Stimulated activated CD4-positive, alpha-beta T cell treated with anti-CD3 and anti-CD28 coated beads, Interleukin-4, amount 100 ng/mL, for 1 hour (primary cell): ENCODE measurements at places on chromosomes 4 and X.

- DNase-seq, result no peak
Observed at GRCh38 chrX:41604766-41605543, 83.8 kb upstream of the GPR34 start.

GRCh38 chr4:40980318-40980883, 230.6 kb downstream of the NSUN7 start:
- no peak for DNase-seq

DNA sequence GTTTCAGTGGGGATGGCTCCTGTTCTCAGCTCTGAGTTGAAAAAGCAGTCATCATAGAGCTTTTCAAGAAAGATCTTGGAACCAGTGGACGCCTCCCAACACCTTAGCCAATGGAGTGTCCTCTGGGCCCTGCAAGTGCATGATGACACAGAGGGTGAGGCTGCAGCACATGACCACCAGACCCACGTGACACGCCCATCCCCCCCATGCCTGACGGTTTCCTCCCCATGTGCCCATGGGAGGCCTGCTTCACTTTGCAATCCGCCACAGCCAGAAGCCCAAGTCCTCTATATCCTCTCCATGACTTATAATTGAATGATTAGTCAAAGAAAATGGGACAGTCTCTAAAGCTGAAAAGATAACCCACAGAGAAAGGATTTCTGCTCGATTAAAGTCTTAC, 187.0 kb downstream of the AFAP1 start:
- no peak for DNase-seq

DNA sequence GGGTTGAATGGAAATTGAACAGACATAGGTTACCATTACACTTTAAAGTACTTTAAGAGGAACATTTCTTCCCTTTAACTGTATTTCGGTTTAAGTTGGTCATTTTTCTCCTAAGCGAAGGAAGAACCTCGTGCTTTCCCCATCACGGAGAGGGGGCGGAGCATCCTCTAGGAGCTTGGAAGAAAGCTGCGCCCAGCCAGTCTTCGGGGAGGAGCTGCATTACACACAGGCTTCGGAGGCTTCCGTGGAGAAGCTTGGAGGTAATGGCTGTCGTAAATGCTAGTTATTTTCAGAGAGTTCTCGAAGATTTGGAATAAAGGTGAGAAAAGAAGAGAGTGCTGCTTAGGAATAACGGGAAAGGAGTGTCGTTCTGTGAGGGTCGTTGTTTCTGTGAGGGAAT, at the start of gene PWWP3B:
PWWP3B (plus strand) TSS at position 199 of the 400 bp plus-strand sequence. CDS start 37,128 bp downstream, outside the sequence.
- DNase-seq, result no peak

DNA sequence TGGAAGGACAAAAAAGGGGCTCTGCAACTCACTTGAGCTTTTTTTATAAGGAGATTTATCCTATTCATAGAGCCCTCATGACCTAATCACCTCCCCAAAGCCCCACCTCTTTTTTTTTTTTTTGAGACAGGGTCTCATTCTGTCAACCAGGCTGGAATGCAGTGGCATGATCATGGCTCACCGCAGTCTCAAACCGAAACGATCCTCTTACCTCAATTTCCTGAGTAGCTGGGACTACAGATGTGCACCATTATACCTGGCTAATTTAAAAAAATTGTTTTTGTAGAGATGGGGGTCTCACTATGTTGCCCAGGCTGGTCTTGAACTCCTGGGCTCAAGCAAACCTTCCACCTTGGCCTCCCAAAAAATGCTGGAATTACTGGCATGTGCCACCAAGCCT, 61.6 kb upstream of the PDGFRA start:
- DNase-seq, result no peak

GRCh38 chrX:149274516-149275105, 230.5 kb downstream of the IDS start:
- DNase-seq, result no peak

DNA sequence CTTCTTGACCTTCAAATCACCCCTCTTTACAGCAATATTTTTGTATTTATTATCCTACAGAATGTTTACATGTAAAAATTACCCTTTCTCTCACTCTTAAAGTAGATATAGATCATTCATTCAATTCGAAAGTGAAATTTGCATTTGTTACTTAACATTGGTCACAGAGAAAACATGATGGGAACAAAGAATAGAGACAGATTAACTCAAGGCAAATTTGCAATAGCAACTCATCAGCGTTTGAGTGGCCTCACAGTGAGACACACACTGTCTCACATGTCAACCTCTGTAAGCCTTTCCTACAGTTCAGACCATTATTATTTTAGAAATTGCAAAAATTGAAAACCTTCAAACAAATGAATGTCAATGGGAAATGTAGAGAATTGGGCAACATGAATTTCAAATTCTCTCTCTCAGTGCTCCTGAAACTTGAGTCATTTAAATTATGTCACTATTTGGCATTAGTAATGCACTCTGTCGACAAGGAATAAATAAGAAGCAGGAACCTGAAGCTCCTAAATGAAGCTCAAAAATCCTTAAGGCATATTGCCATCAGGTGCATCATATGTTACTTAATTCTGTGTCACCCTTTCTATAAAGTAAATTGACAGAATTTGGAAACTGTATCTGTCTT, 148.3 kb upstream of the ANXA10 start:
- DNase-seq, result no peak

DNA sequence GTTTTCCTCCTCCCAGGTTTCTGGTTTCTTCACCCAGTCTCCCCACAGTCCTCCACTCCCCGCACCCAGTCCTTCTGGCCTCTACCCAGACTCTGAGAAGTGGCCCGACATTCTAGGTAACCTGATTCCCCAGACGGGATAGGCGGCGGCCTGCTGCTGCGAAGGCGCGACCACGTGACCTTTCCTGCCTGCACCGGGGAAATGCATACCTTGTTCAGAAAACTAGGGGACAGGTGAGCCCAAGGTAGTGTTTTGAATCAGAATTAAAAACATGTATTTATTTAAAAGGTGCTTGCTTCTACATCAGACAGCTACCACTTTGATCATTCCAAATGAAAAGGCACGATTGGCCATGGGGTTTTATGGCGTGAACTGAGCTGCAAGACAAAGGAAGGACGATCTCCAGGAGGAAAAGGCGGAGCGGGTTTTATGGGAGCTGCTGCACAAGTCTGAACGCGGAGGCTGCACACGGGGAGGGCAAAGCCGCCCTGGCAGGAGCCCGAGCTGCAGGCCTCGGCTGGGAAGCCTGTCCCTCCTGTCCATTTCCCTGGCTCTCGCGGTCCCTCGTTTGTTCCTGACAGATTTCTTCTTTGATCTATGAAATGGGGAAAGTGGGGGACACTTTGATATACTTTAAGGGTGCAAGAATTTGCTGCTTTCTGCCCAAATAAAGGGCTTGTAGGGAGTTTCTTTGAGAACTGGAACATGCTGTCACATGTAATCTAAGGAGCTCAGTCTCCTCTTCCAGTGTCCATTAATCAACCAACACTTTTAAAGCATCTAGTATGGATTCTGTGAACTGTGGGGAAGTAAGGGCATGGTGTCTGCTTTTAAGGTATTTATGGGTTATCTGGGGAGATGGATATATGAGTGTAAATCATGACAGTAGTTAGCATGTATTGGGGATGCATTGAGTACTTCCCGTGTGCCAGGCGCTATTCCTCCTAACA, 150.9 kb downstream of the SPRY1 start:
- DNase-seq, result no peak

DNA sequence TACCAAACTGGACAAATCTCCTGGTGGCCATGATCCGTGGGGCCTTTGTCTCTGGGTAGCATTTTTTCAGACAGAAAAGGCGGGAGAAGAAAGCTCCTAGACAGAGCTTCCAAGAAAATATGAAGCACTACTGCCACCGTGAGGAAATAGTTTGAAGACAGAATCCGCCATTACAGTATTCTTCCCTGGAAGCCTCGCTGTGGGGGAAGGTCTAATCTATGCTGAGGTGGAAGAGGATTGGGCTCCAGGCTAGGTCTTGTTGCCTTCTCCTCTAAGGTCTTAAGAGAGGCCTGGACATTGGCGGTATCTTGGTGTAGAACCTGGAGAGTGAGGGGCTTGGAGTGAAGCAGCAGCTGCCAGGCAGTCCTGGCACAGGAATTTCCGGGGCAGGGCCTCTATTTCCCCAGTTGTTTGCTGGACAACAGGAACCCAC, 218.9 kb downstream of the OR13H1 start:
- DNase-seq, result no peak

- DNase-seq, result no peak
Observed at GRCh38 chr4:81874661-81875515, 403.2 kb upstream of the RASGEF1B start.

DNA sequence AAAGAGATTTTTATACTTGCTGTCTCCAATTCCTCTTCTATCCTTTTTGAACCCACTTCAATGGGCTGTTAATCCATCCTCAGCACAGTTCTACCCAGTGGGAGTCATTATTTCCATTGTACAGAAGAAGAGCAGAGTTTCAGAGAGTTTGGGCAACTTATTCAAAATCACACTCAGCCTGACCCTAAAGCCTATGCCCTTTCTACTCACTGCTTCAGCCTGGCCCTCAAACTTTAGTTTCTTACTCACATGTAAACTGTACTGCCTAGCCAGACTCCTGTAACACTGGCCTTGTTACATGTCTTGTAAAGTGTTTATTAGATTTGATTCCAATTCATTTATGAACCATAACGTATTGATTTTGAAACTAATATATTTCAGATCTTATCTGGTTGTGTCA, 25.1 kb upstream of the USO1 start:
- no peak for DNase-seq

GRCh38 chrX:80335062-80335830, 85.0 kb upstream of the TENT5D start:
- DNase-seq, result peak; percentile 5

DNA sequence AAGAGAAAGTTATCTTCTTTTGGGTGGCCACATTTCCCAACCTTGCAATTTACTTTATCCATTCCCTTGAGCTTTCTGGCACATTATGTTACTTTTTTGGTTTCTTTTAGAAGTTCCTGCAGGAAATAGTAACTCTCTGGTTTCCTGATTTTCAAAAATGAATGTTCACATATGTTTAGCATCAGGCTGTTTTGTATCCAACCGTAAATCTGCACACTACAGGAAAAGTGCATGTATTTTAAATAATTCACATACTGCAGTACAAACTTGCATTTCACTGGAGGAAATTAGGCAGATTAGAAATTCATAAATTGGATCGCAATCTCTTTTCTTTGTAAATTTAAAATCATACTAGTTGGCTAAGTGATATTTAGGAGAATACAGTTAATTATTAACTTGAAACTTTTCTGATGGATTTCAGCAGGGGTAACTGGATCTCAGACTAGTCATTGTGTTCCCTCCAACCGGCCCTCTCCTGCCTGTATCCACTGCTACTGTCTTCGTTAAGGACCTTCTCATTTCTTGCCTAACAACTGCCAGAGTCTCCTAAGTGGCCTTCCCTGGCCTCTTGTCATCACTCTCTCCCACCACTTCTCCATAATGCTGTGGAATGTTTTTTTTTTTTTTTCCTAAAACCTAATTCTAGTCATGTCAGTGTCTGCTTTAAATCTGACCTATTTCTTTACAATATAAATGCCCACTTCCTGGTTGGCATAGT, 137.2 kb downstream of the UNC5C start:
- no peak for DNase-seq

DNA sequence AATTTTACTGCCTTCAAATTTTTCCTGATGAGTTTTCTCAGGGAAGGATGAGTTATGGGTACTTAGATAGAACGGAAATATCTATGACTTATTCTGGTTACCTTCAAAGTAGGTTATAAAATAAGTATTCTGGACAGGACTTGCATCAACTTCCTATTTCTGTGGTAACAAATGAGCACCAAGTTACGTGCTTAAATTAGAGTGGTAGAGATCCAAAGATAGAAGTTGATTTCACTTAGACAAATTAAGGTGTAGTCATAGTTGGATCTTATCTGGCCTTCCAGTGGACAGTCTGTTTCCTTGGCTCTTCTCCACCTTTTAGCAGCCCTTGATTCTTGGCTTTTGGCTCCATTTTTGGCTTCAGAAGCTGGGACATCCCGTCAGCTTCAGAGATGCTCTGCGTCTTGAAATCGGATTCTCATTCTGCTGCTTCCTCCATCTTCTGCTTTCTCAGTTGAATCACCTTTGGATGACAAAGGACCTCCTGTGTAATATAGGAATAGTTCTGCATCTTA, 109.9 kb downstream of the ZNF518B start:
- no peak for DNase-seq

- no peak for DNase-seq
Observed at GRCh38 chr4:5719350-5720055, 8.5 kb downstream of the EVC start.

DNA sequence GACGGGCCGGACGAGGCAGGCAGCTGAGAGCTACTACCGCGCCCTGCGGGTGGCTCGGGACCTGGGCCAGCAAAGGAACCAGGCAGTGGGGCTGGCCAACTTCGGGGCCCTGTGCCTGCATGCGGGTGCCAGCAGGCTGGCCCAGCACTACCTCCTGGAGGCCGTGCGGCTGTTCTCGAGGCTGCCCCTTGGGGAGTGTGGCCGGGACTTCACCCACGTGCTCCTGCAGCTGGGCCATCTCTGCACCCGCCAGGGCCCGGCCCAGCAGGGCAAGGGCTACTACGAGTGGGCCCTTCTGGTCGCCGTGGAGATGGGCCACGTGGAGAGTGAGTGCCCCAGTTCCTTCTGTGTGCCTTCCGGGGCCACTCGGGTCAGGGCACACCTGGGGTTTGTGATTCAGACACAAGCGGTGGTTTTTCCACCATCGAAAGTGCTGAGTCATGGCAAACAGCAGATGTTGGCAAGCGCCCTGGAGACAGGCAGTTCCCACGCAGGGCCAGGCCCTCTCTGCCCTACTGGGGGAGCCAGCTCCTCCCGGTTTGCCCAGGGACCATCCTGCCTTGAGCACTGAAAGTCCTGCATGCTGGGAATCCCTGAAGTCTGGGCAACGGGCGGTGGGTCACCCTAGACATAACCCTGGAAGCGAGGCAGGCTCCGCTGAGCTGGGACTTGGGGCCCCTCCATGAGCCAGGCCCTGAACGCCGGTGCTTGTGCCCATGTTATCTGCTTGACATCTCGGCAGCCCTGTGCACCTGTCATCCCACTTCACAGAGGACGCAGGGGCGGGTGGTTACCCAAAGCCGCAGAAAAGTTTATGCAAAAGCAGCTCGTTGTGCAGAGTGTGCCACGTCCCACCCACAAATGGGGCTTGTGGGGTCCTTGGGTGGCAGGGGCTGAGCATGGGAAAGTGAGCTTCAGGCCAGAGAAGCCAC, 29.5 kb downstream of the SH3TC1 start:
- peak; percentile 73 for DNase-seq

DNA sequence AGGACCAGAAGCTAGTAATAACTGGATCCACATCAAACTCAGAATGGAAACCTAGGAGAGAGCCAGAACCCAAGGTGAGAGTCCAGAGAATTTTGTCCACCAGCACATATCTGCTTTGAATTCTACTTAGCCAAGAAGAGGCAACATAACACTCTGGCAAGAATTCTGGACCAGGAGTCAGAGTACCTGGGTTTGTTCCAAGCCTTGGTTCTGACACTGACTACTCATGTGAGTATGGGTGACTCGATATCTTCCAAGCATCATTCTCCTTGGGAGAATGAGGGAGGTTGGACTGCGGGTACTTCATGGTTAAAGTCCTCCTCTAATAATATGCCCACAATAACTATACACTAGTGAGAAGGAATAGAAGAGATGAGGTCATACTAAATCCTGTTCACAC, 144.0 kb upstream of the JADE1 start:
- DNase-seq, result no peak
